Esophagus mucosa (tissue), 1 donor: ENCODE measurements at places on chromosomes 12 and 14. TPM values are rescaled to one million over a fixed set of nuclear protein-coding genes. Genes with fewer than 3 reads are reported as not detected.

DNA sequence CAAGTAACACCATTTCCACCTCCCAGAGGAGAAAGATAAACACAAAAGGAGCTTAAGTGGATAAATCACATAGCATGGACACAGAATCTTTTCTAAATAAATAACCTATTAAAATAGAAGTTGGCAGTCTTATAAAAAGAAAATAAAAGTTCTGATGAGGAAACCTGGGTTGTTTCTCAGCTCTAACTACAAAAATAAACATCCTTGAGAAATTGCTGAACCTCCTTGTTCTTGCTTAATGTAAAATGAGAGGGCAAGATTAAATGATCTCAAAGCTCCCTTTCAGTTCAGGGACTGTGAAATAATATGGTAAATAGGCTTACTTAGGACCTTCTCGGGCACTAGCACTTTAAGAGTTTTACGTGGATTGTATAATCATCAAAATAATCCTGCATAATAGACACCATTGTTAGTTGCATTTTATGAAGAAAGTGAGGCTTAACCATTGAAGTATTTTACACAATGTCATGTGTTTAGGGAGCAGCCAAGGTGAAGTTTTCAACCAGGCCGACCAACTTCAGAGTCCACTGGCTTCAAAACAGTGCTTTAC, 214.0 kb upstream of the NOVA1 start:
- no peak for ATAC-seq

GRCh38 chr14:77822307-77822706, 22.4 kb downstream of the ADCK1 start:
- ATAC-seq: no peak

- ATAC-seq: no peak
Measured at GRCh38 chr14:68808696-68809480, 16.0 kb upstream of the ZFP36L1 start.

- no peak for ATAC-seq
Measured at GRCh38 chr12:8078398-8078797, 3.7 kb upstream of the NECAP1 start.

GRCh38 chr14:50551877-50552276, 8.1 kb upstream of the ATL1 start:
- no peak for ATAC-seq

DNA sequence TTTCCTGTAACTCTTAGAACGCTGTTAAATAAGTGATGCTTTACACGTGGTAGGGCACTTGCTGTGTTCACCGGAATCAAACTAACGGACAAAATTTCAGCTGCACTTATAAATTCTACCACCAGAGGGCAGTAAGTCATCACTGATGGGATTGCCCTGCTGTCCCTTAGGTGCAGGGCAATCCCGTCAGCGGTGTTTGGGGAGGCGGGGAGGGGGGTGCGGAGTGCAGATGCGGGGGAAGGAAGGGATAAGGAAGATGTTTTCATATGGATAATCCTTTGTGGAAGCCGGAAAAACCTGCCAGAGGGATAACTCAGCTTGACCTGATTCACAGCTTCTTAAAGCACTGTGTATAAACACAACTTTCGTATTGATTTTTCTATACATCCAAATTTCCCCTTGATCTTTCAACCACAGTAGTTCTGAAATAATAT, 21.7 kb upstream of the SLC10A1 start:
- peak; percentile 87 for ATAC-seq

DNA sequence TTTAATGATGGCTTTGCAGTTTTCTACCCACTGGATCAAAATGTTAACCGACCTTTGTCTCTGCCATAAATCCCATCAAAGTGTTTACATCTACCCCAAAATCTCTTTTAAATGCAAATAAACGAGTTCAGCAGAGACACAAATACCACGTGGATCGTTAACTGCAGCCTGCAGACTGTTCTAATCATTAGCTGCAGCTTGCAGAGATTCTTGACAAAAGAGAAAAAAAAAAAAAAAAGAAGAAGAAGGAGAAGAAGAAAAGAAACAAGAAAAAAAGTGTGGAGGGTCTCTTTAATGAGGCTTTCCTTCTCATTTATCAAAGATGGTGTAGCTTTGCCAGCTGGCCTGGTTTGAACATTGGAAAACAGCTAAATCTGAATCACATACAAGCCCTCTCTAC, 275.7 kb downstream of the NEDD1 start:
- no peak for ATAC-seq

DNA sequence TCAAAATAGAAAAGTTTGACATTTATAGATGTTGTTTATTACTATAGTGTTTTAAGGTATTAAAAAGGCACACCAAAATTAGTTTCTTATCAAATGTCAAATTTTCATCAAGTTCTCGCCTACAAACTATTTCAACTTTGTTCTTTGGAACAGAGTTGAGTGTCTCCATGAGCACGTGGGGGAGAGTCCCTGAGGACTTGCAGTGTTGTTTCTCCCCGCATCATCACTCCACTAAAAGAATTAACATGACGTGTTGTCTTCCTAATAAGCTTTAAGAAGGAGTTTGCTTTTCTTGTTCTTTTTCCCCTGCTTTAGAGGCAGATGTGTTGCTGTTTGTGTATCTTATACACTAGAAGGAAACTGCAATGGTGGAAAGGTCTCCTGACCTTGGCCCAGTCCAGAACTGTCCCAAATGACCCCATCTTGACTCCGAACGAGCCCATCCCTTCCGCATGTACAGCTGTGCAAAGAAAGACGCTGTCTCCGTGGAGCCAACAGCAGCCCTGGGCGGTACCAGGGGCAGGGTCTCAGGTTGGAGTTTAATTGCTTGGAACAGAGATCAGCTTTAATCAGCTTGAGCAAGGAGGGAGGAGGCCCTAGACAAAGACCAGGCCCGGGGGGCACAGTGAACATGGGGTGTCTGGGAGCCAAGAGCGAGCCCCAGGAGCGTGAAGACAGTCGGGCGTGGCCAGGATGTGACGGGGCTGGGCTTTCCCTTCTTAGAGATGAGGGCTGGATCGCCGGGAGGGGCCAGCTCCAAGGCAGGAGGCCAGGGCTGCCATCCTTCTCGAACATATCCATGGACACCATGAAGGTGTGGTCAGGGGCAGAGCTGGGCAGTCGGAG, 215.4 kb upstream of the RTL1 start:
- ATAC-seq: no peak

- ATAC-seq: no peak
Measured at GRCh38 chr14:91095178-91095577, 18.7 kb upstream of the DGLUCY start.

GRCh38 chr12:119147847-119148448, 30.8 kb upstream of the HSPB8 start:
- no peak for ATAC-seq

DNA sequence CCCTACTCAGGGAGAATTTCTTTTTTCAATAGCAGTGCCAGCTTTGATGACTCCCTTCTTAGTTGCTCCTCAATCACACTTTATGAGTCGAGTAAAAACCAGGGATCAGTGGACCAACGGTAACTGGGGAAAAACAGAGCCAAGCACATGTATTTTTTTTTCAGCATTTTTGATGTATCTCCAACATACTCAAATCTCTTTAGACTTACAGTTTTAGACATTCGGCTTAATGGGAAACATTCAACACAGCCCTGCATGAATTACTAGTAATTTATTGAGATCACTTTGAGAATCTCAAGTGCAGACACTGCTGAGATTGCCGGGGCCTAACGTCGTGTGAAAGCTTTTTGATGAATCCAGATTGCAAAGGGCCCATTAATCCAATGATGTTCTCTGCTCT, 306.7 kb downstream of the NUAK1 start:
- ATAC-seq: no peak

GRCh38 chr12:68608191-68608590, 2.5 kb upstream of the RAP1B start:
- ATAC-seq: no peak

GRCh38 chr12:13228579-13228978, 32.1 kb downstream of the EMP1 start:
- peak; percentile 16 for ATAC-seq

- ATAC-seq: peak; percentile 94
Measured at GRCh38 chr12:88241862-88242570, 99.9 kb downstream of the TMTC3 start.

- ATAC-seq: no peak
Measured at GRCh38 chr14:55973285-55973800, 144.9 kb upstream of the PELI2 start.

GRCh38 chr12:121187501-121187900, 22.4 kb upstream of the P2RX4 start:
- no peak for ATAC-seq

DNA sequence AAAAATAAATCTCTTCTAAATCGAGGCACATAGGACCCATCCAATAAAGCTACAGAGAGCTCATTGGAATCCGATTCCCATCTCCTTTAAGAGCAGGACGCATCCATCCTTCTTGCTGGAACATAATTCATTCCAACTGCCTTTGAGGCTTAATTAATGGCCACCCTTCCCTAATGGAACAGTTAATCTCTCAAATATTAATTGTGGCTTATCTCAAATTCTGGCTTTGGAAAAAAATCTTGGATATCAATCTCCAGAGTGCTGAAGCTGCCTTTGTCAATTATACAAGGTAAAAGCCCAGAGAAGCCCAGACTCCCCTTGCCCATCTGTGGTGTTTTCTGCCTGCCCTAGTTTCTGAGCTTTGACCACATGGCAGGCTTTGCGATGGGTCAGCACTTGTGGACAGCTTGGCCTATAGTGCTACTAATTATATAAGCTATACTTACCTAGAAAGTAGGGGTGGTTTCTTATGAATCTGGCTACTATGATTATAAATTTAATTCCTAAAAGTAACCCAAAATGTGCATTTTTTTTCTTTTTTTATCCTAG, 246.3 kb downstream of the NUAK1 start:
- no peak for ATAC-seq

DNA sequence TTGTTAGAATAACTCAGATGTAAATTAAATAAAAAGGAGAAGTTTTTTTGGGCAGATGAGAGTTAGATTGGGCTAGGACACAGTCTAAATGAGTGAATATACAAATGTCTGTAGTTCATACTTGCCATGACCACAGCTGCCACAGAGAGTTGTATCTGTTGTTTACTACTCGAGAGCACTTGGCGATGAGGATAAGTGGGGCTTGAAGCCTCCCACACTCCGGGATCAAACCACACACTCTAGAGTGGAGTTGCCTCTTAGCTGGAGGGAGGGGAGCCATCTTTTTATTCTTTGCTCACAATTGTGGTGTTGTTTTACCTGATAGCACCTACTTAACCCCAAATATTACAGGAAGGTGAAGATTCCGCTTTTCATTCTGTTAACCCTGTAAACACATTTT, 27.5 kb downstream of the BEST3 start:
- no peak for ATAC-seq

DNA sequence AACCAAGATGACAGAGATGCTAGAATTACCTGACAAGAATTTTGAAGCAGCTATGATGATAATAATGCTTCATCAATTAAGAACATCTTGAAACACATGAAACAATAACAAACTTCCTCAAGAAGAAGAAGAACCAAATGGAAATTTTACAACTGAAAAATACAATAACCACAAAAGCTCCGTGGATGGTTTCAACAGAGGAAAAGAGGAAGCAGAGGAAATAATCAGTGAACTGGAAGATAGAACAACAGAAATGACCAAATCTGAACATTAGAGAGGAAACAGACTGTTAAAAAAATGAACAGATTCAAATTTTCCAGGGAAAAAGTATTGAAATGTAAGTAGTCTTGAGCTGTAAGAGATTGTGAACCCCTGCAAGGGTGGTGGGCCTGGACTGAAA, 62.8 kb upstream of the SLC35F4 start:
- no peak for ATAC-seq

GRCh38 chr14:35158951-35159653, 36.8 kb downstream of the PRORP start:
- no peak for ATAC-seq

DNA sequence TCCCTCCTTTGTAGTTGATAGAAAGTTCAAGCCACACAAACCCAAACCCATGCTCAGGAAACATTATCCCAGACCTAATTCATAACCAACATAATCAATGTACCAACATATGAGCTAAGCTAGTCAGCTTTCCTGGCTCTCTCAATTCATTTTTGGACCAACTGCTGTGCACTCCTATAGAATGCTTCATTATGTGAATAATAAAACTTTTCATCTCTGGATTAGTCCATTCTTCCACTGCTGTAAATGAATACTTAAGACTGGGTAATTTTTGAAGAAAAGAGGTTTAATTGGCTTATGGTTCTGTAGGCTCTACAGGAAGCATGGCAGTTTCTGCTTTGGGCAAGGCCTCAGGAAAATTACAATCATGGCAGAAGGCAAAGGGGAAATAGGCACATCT, 651.9 kb downstream of the RERGL start:
- ATAC-seq: no peak

Gene BBOF1
- total RNA-seq: 2.5 TPM

Gene SLC5A8
- not detected for total RNA-seq

Gene RIPK3
- 10.5 TPM for total RNA-seq

Gene SPIC
- 0.16 TPM for total RNA-seq

Gene KRT82
- not detected for total RNA-seq

Gene CIDEB
- 27.4 TPM for total RNA-seq

Gene LRP1-AS
- total RNA-seq: not detected

Gene CFAP54
- 0.28 TPM for total RNA-seq

Gene PLEKHA5
- total RNA-seq: 32.7 TPM

Gene IFNG
- total RNA-seq: not detected

Gene RGS6
- total RNA-seq: 0.52 TPM

Gene MUCL1
- not detected for total RNA-seq

Gene ADCY4
- total RNA-seq: 4.5 TPM
